ENCODE measurements at places on chromosomes 4 and X.

DNA sequence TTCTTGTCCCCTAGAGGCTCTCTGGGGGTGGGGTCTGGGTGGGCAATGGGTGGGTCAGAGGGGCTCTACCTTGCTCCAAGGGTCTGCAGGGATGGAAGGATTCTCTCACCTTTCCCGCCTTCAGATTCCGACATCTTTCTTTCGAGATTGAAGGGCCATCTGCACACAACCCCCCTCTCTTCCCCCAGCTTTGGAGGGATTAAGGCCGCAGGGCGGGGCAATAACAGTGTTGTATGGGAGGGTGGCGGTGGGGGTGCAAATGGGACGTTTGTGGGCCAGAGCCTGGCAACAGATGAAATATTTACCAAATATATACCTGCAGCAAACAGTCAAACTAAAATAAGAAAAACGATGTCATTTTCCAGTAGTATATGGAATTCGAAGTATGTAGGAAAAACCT lies at the start of gene CACNA1F:
Gene CACNA1F, minus strand, starts transcription at position 165 of the 400 bp plus-strand sequence. Its CDS starts 31 bp downstream, at position 134.
- DNase-seq = no peak

GRCh38 chrX:150731795-150732194 lies 38.6 kb downstream of the MTMR1 start:
- no peak for DNase-seq

- no peak for DNase-seq
Observed at GRCh38 chr4:163556177-163556576, 61.7 kb downstream of the TMA16 start.

DNA sequence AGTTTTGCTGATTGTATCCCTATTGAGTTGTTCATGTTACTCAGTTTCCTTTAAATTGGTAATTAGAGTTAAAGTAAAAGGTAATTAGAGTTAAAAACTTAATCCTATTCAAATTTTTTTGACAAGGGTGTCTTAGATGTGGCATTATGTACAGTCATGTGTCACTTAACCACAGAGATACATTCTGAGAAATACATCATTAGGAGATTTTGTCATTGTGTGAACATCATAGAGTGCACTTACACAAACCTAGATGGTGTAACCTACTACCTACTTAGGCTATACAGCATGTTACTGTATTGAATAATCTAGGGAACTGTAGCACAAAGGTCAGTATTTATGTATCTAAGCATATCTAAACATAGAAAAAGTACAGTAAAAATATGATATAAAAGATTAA lies 39.2 kb downstream of the BEX3 start:
- DNase-seq = no peak

- no peak for DNase-seq
Observed at GRCh38 chr4:149794352-149794751, 21.3 kb downstream of the IQCM start.

DNA sequence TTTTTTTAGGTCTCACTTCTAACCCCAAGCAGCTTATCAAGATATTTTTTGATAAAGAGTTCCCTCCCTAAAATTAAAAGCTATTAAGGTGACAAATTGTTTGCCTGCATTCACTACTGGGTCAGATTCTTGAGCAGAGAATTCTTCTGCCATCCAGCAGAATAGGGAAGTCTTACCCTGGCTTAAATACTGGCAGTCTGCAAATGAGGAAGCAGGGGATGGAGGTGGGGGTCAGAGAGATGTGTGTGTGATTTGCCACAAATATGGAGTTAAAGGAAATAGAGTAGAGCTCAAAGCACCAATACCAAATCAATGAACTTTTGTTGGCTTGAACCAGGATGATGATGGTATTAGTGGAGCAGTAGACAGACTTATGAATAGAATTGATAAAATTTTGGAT lies 122.2 kb downstream of the ANXA5 start:
- no peak for DNase-seq

- DNase-seq = no peak
Observed at GRCh38 chrX:17359500-17359899, 15.5 kb upstream of the NHS start.

GRCh38 chrX:136541294-136541693 lies 9.3 kb downstream of the VGLL1 start:
- DNase-seq = no peak

DNA sequence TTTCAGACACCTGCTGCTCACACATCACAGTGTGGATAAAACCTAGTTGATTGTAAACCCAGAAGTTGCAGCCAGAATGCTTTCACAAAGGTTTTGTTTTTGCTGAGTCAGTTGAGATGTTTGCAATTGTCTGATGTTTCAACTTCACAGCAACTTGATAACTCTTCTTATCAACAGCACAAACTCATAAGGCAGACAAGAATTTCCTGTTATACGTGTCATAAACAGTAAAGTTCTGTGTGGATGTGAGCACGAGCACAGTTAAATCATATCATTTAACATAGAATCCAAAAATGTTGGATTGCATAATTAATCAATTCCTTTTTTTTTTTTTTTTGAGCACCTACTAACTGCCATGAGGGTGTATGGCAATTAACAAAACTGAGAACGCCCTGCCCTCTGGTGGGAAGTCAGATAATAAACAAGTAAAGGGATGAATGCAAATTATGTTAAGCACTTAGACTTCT lies 512.2 kb downstream of the PDHA2 start:
- no peak for DNase-seq

- DNase-seq = no peak
Observed at GRCh38 chr4:126874533-126874932, 758.2 kb upstream of the INTU start.

GRCh38 chr4:1994938-1995337 lies 13.8 kb downstream of the NELFA start:
- no peak for DNase-seq

DNA sequence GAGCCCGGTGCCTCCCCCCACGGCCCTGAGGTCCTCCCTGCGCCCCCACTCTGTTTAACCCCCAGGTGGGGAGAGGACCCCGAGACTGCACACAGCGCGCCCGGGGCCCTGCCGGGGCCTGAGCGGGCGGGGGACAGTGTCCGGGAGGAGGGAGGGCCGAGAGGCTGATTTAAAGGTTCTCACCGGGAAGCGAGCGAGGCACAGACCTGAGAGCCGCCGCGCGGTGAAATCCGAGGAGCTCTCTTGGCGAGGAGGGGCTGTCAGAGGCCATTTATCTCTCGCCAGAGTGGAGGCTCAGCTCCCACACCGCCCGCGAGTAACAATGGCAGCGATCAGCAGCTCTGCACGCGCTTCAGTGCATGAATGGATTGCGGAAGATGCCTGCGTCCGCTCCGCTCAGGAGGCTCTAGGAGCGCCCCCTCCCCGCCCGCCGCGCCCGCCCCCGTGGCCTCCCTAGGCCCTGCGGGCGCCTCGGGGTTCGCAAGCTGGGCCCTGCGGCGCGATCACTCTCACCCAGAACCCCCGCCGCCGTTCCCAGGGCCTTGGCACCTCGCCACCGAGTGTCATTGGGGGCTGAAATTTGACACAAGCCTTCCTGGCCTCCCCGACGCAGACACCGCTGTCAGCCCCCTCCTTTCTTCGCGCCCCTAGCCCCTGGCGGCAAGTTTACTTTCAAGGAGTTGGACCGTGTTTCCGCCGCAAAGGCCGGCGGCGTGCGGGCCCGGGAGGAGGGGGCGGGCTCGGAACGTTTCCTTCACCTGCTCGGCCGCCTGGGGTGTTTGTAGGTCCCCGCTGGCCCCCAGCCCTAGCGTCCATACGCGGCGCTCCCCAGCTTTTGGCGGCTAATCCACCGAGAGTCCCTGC lies 48.7 kb upstream of the BCOR start:
- DNase-seq = no peak

DNA sequence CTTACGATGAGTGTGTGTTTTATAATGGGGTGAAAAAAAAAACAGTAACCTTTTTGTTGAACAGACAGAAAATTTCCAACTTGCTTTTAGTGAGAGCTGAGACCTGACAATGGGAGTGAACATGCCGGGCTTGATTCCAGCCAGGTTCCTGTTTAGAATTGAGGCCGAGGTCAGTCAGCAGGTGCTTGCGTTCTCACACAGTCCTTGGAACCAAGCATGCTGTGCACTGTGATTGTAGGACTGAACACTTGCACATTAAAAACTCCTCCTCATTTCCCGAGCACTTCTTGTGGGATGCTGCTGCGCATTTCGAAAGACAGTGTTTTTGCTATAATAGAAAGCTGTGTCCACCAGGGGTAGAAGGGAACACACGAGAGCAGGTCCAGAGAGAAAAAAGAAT lies 51.8 kb downstream of the TMEM131L start:
- no peak for DNase-seq

DNA sequence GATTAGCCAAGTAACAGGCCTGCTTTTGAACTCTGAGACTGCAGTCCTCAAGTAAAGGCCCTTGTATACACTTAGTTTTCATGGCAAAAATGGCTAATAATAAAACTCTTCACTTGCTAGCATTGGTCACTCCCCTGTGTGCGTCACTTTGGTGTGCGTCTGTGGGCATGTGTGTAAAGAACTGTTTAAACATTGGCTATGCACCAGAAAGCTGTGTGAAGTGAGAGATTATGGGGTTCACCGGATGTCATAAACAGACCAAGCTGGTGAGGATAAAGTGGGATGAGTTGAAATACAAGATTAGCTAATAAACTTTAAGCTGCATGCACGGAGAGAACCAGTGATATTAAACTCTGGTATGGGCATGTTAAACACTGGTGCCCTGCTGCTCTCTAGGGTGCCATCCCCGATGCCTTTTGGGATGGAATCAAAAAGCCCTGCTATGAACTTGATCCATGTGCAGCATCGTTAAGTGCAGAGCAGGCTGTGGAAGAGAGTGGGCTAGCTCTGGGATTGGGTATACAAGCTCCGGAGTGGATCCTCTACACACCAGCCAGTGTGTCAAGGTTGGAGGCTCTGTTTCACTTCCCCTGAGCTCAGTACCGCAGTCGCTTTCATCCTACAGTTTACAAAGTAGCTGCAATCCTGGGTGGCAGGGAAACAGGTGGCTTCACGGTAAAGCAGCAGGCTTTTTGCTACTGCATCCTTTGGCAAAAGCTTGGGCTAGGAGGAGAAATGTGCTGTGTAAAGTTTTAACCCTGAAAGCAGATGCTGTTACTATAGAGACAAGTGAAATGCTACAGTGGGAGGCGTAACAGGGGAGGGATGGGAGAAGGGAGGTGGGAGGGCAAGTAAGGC lies 108.3 kb upstream of the SLC4A4 start:
- DNase-seq = no peak

GRCh38 chrX:81390237-81390636 lies 188.3 kb downstream of the SH3BGRL start:
- DNase-seq = no peak

DNA sequence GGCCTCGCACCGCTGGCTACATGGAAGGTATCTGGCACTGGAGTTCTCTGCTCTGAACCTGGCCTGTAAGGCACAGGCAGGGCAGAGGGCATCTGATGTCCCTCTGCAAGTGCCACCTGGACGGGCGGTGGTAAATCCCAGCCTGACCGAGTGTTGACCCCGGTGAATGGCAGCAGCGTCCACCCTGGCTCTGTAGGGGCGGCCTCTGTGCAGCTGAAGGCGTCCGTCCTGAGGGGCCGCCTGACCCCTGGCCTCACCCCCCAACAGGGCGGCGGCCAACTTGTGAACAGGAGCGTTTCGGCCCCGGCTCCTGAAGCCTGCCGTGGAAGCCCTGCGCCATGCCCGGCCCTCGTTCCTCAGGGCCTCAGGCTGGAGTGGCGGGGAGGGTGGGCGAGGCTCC lies 51.4 kb downstream of the CPZ start:
- no peak for DNase-seq

GRCh38 chr4:114807357-114807756 lies 208.8 kb downstream of the UGT8 start:
- DNase-seq = no peak

GRCh38 chr4:55681430-55681829 lies 45.3 kb upstream of the NMU start:
- no peak for DNase-seq

- DNase-seq = no peak
Observed at GRCh38 chrX:9339603-9340491, 125.0 kb upstream of the TBL1X start.

GRCh38 chr4:123618606-123619005 lies 222.0 kb downstream of the SPRY1 start:
- DNase-seq = no peak

DNA sequence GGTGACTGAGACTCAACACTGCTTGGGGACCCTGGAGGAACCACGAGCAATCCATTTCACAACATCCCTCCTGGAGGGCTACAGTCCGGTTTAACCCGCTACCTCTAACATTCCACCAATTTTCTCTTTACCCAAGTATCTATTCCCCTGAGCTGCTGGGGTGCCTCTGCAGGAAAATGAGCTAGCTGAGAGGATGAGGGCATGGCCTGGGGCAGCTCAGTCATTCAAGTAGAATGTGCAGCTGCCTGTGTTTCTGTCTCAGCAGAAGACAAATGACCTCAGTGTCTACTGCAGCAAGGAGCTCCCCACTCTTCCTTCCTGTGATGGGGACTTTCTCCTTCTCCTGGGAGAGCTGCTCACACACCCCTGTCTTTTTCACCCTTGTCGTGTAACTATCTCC lies 120.8 kb downstream of the ZNF518B start:
- no peak for DNase-seq

DNA sequence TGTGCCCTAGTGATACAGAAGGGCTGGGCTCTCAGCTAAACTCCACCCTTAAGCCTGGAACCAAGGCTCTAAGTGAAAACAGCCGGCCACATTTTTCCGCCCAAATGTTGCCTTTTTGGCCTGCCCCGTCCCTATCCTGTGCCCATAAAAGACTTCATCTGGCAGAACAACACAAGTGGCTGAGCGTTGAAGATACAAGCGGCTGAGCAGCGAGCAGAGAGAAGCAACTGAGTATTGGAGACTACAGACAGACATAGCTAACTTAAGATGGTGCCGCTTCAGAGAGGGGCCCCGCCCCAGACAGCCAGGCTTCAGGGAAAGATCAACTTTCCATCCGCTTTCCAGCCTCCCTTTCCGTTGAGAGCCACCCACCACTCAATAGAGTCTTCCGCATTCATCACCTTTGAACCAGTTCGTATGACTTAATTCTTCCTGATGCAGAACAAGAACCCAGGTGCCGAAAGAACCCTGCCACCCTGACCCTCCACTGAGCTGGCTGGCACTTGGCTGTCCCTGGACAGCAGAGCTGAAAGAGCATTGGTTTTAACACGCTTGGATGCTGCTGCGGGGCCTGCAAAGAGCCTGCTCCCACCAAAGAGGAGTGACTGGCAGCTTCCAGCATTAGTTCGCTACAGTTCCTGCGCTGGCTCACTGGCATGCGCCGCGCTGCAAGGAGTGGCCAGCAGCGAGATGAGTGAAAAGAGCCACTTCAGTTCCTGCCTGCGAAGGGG lies 853.2 kb upstream of the INTU start:
- DNase-seq = no peak

DNA sequence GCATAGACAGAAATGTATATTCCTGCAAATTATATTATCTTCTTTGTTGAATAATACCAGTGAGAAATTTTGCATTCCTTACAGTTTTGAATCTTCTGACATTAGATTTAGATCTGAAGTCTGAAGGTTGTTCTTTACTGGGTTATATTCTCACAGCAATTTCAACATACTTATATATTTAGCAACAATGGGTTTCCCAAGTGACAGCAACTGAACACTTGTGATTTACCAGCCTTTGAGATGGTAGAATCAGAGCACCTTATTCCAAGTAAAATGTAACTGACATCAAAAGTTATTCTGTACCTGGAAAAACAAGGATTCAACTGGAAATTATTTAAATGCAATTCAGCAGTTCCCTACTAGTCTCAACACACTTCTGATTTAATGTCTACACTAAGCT lies 66.0 kb downstream of the RELL1 start:
- no peak for DNase-seq

Data from stimulated activated CD8-positive, alpha-beta memory T cell treated with anti-CD3 and anti-CD28 coated beads, Interleukin-4, amount 100 ng/mL, for 1 hour (primary cell).